Muscle of leg (tissue), 16 donors: ENCODE measurements at places on chromosomes 3 and 15.
A peak's percentile ranks its signal among the peaks of the same experiment; 100 is the strongest.

GRCh38 chr15:81304226-81304625, 19.7 kb downstream of the STARD5 start:
- DNase-seq, result peak; percentile 81

GRCh38 chr15:95265419-95265997, 1034.1 kb downstream of the MCTP2 start:
- no peak for DNase-seq

GRCh38 chr15:76185716-76186115, 125.6 kb downstream of the ETFA start:
- no peak for DNase-seq

DNA sequence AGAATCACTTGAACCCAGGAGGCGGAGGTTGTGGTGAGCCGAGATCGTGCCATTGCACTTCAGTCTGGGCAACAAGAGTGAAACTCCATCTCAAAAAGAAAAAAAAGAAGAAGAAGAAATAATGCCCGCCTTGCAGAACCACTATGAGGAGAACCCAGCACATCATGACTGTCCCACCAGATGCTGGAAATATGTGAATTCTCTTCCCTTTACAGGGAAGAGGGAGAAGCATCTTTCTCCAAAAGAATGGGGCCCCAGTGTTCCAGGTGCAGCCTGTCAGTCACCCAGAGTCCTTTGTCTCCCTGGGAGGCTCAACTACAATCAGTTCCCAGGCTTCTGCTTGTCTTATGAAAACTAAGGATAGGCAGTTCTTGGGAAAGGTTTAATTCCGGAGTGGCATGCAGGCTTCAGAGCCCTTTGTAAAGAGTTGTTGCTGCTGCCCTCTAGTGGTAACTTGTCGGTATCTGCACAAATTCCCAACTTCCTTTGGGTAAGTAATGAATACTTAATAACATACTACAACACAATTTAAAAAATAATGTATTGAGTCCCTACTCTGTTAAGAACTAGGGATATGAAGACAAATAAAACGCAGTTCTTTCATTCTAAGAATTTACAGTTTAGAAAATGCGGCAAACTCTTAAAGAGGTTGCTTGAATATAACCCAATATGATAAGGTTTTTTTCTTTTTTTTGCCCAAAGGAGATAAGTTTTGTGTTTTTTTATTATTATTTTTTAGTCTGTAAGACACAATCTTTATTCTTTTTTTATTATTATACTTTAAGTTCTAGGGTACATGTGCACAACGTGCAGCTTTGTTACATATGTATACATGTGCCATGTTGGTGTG, 18.6 kb upstream of the TICRR start:
- peak; percentile 75 for DNase-seq

DNA sequence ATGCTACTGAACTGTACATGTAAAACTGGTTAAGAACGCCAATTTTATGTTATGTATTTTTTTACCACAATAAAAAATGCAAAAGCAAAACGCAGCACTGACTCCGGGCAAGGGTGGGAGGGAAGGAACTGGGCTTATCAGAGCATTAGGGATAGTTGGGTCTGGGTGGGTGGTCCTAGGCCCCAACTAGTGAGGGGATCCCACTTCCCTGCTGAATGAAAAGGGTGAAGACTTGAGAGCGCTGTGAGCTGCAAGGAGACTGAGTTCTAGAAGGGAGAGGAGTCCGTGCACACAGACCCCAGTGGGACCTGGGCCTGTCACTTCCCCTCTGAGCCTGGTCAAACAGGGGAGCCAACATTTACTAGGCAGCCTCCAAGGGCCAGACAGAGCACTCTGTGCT, 98.6 kb downstream of the TPRA1 start:
- DNase-seq, result no peak

GRCh38 chr3:115099986-115100571, 47.0 kb downstream of the ZBTB20 start:
- DNase-seq, result peak; percentile 87

DNA sequence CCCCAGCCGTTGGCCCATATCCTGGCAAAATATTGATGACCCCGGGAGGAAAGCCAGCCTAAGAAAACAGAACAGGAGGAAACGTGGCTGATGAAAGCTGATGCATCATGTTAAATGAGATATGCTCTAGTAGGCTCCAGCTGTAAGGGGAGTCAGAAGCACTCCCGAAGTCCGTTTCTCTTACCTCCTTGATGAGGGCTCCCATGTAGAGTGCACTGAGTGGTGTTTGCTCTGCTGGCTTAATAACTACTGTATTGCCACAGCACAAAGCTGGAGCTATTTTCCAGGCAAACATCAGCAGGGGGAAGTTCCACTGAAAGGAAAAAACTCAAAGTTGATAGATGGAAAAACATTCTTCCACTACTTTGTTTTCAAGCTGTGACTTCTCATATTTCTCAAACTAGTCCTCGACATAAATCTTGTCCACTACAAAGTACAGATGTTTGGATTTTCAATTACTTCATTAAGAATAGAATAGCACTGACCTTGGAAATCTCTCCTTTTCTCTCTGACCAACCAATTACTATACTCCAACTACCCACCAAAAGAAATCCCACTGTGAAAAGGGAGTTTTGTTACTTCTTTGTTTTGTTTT, 72.7 kb downstream of the ALDH1A2 start:
- peak; percentile 11 for DNase-seq

GRCh38 chr15:75591655-75592364, 12.7 kb upstream of the PTPN9 start:
- no peak for DNase-seq

- no peak for DNase-seq
These were observed 69.3 kb downstream of the LRRC28 start for GRCh38 chr15:99320374-99321215.

DNA sequence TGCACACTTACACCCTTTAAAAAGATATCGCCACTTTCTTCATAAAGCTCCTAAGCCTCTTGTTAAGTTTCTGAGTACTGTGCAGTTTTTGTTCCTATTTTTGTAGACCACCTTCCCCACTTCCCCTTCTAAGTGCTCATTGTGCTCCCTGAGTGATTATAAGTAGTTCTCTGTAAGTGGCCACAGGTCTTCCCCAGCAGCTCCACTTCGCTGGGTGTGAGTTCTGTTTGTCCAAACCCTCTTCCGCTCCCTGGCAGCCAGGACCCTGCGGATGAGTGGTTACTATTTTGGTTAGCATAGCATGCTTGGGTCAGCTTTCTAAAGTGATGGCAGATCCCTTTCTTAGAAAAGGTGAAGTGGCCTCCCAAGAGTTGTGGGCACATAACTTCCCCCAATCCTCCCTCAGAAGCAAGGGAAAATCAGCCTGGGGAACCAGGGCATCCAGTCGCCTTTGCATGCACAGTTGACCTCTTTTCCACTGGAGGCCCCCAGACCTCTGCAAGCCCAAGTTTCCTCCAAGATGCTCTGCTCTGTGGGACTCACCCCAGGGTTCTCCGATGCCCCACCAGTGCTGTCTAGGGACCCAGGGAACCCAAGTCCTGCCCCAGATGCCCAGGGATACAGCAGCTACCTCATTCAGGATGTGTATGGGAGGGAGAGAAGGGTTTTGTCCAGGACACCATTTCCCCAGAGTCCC, 69.6 kb downstream of the ATP10A start:
- DNase-seq, result peak; percentile 71

DNA sequence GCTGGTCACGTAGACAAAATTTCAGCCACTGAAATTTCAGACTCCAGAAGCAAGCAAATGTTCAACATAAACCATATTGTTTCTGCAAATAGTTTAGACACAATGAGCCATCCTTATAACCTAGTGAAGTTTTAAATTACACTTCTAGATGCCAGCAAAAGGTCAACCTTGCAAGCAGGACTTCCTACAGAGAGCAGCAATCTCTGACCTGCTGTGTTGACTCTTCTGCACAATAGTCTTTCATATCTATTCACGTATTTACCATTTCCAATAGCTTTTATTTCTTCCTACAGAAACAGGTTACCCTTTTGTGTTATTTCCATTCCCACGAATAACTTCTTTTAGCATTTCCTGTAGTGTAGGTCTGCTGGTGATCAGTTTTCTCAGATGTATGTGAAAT, 10.6 kb downstream of the LMLN start:
- DNase-seq, result no peak

DNA sequence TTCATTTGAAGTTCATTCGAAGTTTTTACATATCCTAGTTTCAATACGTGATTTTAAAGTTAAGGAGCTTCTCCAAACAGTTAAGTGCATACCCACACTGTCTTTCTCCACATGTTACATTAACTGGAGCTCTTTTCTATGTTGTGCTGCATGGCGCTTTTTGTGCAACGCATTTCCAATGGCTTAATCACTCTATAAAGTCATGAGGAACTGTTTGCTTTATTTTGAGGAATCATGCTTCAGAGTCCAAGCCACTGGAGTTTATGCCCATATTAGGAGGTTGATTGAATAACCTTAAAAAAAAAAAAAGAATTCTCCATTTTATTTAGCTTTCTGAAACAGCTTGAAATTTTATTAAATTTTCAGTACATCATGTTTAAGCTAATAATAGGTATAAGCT, 109.4 kb upstream of the MBNL1 start:
- no peak for DNase-seq

DNA sequence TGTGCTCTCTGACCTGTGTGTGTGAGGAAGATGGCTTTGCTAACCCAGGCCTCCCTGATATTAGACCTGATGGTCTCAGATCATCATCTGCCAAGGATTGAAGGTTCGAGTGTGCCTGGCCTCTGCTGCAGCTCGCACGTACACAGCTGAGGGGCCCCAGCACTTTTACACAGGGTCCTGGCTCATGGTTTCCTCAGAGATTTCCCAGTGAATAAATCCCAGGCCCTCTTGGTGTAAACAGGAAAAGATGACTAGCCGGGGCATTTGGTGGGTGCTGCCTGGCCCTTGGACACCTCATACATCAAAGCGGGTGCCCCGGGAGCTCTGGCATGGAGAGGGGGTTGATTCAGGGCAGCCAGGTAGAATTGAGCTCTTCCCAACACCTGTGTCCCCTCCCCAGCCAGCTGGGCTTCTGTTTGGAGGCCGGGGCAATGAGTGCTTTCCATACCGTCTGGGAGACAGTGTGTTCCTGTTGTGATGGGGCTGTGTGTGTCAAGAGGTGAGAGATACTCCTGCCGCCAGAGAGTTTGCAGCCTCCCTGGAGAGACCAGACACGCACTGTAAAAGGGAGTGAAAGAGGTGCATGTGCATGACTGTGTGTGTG, 72.5 kb upstream of the TLE3 start:
- no peak for DNase-seq

- DNase-seq, result no peak
These were observed 19.8 kb upstream of the USP3 start for GRCh38 chr15:63484433-63485186.

DNA sequence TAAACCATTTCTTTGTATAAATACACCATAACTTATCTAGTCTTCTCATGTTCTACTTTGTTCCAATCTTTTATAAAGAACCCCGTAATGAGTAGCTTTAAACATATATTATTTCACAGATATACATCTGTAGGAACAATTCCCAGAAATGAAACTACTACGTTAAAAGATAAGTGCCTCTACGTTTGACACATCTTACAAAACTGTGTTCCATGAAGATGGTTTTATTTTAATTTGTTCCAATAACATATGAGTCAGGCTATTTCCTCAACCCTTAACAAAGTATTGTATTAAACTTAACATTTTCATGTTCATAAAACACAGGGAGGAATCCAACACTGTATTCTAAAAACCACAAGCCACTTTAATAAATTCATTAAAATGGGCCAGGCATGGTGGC, 52.9 kb downstream of the TRPM7 start:
- no peak for DNase-seq

- no peak for DNase-seq
These were observed 10.1 kb downstream of the CSRNP1 start for GRCh38 chr3:39143051-39143885.

- peak; percentile 44 for DNase-seq
These were observed 17.1 kb downstream of the ARPP19 start for GRCh38 chr15:52551762-52552161.

DNA sequence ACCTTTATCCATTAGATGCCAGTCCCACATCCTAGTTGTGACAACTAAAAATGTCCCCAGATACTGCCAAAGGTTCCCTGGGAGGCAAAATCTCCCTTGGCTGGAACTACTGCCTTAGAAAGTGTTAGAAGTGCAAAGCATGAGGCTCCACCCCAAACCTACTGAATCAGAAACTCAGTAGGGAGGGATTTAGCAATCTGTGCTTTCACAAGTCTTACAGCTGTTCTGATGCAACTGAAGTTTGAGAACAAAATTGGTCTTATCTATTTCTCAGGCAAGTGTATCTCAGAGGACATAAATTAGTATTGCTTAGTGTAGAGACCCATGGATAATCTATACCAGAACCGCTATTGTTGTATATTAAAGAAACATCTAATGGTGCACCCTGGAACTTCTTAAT, 70.2 kb downstream of the CLDN1 start:
- no peak for DNase-seq
